ENCODE measurements at places on chromosomes 5 and 9. TPM values are rescaled to one million over a fixed set of nuclear protein-coding genes. Genes with fewer than 3 reads are reported as not detected.

The CDH9 gene
- 0.10 TPM for total RNA-seq

The SLC1A1 gene
- total RNA-seq, result 0.05 TPM

The ENC1 gene
- total RNA-seq, result 37.0 TPM

The ADRB2 gene
- 1.0 TPM for total RNA-seq

The STC2 gene
- 32.2 TPM for total RNA-seq

The PDGFRB gene
- 1.8 TPM for total RNA-seq

The C6 gene
- total RNA-seq, result 0.13 TPM

The STK32A gene
- total RNA-seq, result not detected

The OTP gene
- total RNA-seq, result 0.05 TPM

The FEM1C gene
- total RNA-seq, result 10.4 TPM

The F2RL1 gene
- total RNA-seq, result 65.9 TPM

The INSL6 gene
- total RNA-seq, result not detected

Data from Panc1 (cell line).